ENCODE measurements at places on chromosomes 6 and 20.

DNA sequence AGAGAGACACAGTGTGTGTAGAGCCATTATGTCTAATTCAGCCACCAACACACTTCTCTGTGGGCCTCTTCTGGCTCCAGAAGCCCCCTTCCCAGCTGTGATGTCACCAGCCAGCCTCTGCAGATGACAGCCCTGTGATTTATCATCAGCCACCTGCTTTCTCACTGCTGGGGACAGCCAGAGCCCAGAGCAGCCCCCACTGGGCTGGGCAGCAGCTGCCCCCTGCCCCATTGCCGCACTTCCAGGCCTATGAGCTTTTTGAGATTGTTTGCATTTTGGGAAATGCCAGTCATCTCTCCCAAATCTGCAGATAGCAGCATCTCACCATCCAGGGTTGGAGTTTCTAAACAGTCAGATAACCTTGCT lies 21.9 kb upstream of the STX16 start:
- no peak for DNase-seq

DNA sequence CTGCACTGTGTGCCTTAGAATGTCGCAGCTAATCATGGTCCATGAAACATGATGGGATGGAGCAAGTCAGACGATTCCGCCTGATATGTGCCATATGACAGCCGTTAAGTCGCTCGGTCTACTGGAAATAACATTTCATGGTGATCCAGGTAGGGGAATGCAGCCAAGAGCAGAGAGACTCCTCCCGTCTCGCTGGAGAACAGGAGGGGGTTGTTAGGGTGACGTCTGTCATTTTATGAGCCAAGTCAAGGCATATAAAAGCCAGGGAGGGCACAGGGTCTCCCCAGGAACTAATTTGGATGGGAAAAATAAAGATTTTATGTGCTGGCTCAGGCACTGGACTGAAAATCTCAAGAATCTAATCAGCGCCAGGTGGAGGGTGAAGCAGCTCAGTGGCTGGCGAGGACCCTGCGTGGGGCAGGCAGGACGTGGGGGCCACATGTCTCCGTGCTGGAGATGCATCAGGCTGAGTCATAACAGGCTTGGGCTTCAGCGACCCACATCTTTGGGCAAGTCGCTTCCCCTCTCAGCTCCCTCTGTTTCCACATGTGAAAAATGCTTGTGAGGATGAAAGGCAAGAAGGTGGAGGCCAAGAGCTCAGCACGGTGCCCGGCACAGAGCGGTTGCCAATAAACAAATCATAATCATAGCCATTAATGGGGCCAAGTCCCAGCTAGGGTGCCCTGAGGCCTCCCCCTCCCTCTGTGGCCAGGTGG lies 234.6 kb downstream of the ANKRD60 start:
- no peak for DNase-seq

- DNase-seq = no peak
Observed at GRCh38 chr20:43397147-43397546, 60.5 kb upstream of the SRSF6 start.

GRCh38 chr20:50701041-50701963 lies 10.0 kb upstream of the RIPOR3 start:
- no peak for DNase-seq

- no peak for DNase-seq
Observed at GRCh38 chr6:16104624-16105433, 24.1 kb upstream of the MYLIP start.

DNA sequence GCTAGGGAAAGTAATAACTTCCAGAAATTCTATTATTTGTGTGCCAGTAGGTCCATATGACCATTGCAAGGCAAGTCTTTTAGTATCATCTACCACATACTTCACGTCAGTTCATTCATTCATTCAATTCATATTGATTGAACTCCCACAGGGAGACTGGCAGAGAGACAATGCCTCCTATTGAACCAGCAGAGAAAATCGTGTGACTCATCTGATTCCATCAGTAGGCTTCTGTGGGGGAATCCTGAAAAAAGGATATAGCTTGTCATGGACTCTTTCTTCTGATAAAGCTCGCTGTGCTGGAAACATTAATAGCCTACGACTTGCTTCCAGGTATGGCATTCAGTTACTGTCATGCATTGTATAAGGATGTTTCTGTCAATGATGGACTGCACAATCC lies 45.3 kb upstream of the CNR1 start:
- DNase-seq = no peak

DNA sequence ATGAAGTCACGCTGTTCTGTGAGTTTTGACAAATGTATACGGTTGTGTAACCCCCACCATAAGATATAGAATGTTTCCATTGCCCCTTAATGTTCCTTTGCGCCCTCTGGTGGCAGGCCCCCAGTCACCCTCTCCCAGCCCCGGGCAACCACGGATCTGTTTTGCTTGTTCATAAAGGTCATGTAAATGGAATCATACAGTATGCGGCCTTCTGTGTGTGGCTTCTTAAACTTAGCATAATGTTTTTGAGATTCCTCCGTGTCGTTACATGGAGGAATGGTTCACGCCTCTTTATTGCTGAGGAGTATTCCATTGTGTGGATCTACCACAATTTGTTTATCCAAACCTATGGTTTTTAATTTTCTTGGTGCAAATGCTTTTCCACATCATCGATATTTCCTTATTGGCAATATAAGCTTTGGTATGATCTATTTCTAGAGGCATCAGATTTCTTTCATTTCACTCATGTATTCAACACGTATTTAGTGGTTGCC lies 28.4 kb downstream of the LYRM2 start:
- DNase-seq = peak; percentile 53

DNA sequence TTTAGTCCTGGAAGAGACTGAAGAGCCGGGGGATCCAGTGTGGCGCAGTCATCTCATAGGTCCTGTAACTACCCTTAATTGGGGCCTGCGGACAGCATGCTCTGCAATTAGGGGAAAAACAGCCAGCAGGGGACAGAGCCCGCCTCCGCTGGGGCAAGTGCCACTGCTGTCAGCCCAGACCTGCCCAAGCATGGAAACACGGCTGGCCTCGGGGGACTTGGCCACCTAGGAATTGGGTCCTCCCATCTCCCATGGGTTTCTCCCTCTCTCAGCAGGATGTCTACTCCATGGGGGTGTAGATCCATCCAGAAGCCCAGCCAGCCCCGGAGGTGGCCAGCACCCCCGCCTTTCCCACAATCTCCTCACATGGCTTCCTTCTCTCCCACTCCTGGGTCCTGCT lies 3.6 kb downstream of the GHRH start:
- no peak for DNase-seq

DNA sequence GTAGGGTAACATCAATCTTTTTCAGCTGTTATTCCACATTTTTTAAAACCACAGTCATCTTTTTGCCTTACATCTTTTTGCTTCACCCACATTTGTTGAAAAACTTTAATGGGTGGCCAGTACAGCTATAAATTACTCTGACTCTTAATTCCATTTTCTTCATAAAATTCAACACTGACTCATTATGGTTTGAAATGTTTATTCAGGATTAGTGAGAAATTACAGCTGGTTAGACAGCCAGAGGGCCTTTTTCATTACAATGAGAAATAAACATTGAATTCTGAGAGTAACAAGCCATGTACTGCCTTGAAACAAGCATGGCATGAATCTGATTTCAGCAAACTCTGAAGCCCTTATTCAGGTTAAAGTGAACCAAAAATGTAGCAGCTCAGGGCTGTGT lies 19.5 kb downstream of the NDUFAF4 start:
- DNase-seq = no peak

GRCh38 chr20:14599613-14600012 lies 262.2 kb upstream of the FLRT3 start:
- no peak for DNase-seq
